Hematopoietic multipotent progenitor cell treated with erythropoietin and hydrocortisone succinate and interleukin-3 and kit ligand, for 15 days (in vitro differentiated cells): ENCODE measurements at places on chromosomes 3 and 15.

- no peak for DNase-seq
Measured at GRCh38 chr15:57890351-57890750, 175.2 kb downstream of the ALDH1A2 start.

GRCh38 chr15:56716334-56716733 lies 17.0 kb downstream of the ZNF280D start:
- DNase-seq: no peak

GRCh38 chr3:22734756-22735155 lies 468.4 kb upstream of the UBE2E2 start:
- DNase-seq: no peak

DNA sequence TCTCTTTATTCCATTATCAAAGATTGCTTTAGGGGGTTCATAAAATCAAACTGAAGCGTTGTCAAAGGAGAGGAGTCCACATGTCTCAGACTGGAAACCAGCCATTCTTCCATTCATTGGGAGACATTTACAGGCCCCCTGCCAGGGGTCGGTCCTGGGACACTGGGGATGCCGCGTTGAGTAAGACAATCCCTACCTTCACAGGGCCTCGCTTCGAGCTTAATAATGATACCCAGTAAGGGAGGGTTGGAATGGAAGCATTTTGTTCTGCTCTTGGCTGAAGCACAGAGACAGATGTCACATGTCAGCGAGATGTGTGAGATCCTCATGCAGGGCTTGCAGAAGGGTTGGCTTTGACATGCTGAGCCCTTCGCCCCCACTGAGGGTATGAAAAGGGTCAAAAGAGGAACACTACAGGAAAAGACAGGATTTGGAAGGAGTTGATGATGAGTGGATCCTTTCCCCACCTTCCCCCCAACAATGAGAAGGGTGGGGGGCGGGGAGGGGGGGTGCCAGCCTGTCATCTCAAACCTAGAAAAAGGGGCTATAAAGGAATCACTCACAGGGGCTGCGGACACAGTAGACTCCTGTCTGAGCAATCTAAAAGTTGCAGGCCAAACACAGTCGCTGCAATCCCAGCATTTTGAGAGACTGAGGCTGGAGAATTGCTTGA lies 25.6 kb upstream of the ARL8B start:
- DNase-seq: no peak

DNA sequence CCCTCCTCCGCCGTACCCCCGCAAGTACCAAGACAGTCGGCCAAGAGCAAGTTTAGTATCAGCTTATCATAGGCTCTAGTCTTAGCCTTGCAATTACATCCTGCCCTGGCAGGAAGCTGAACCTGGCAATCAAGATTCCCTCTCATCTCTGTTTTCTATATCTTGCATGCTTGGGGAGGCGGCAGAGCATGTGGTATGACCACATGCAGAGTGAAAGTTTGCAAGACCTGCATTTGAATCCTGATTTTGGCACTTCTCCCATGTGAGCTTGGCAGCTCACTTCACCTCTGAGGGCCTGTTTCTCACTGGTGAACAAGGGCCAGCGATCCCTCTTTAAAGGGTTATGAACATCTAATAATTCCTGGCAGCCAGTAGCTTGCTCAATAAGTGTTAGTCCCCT lies 106.1 kb upstream of the FRMD4B start:
- no peak for DNase-seq

DNA sequence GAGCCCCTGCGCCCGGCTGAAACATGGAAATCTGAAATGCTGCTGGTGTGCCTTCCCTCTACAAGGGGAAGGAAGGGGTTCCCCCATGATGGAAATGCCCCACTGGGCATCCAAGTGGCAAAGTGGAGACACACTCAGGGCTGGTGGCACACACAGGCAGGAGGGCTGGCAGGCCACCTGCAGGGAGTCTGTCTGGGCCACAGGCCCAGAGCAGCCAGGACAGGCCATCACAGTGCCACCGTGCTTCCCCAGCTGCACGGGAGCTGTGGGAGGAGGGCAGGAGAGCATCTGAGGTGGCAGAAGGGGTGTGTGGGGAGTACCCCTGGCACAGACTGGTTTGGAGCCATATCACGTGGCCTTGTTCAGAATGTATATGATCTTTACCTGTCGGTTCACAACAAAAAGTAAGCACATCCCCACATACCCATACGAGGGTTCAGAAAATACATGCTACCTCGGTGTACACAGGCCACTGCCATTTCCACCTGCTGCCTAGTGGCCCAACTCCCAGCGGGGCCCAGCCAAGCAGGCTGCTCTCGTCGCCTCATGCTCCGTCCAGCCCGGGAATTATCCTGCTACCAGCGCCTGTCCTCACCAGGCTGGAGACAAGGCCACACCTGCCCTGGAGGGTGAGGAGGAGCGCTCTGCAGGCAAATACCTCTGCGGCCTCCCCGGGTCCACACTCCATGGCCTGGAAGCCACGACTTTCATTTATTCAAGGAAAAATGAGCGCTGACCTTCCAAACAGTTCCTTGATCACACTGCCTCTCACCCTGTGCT lies 22.6 kb upstream of the DUSP7 start:
- DNase-seq: no peak

- no peak for DNase-seq
Measured at GRCh38 chr15:44726568-44727484, 9.5 kb upstream of the TRIM69 start.

DNA sequence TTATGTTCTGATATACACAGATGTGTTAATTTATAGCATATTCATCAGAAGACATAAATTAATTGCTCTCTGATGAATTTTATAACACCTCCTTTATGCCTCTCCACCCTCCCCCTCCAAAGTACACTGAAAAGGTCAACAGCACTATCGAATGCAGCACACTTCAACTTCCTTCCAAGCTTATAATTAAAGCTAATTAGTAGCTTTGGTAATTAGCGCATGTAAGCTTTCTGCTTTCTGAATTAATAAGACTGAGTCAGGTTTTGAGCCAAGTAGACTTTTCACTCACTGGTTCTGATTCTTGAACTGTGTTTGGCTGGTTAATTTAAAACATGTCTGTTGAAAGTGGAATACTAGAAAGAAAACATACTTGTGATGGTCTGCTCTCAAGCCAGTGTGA lies 760.8 kb upstream of the CFAP20DC start:
- no peak for DNase-seq

GRCh38 chr3:8962226-8962861 lies 928 bp downstream of the RAD18 start:
- DNase-seq: no peak

- no peak for DNase-seq
Measured at GRCh38 chr3:105827959-105828358, 40.9 kb downstream of the CBLB start.

DNA sequence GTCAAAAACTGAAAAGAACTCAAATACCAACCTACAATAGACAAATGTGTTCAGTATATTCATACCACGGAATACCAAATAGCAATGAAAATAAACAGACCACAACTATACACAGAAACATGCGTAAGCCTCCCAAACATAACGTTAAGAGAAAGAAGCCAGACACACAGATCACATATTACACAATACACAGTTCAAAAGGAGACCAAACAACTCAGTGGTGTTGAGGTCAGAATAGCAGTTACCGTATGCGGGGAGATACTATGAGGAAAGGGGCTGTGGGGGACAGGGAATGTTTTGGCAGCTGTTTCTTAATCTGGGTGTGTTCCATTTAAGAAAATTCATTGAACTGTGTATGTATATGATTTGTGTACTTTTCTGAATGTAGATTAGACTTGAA lies 6.6 kb downstream of the OSBPL10 start:
- DNase-seq: no peak

DNA sequence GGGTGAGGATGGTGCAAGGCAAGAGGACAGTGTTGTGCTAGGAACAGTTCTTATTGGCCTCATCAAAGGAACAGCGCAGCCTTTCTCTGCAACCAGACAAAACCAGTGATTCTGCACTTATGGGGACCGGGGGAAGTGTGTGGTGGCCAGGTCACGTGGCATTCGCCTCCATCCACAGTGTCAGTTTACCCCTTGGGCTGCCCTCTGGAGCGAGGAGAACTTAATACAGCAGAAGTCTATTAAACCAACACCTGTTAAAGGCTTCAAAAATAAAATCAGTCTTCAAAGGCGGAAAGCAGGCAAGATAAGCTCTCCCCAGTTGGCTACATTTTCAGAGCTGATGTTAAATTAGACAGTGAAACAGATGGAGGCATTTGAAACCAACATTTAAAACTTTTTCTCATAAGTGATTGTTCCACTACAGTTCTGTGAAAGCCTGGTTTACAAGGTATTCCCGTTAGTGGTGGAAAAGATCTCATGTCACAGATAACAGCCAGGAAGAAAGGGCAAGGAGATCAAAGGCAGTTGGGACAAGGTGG lies 75.2 kb downstream of the LRIG1 start:
- no peak for DNase-seq

GRCh38 chr15:47609693-47610092 lies 107.6 kb upstream of the SEMA6D start:
- DNase-seq: no peak

GRCh38 chr15:35330048-35330695 lies 215.8 kb downstream of the DPH6 start:
- DNase-seq: no peak

DNA sequence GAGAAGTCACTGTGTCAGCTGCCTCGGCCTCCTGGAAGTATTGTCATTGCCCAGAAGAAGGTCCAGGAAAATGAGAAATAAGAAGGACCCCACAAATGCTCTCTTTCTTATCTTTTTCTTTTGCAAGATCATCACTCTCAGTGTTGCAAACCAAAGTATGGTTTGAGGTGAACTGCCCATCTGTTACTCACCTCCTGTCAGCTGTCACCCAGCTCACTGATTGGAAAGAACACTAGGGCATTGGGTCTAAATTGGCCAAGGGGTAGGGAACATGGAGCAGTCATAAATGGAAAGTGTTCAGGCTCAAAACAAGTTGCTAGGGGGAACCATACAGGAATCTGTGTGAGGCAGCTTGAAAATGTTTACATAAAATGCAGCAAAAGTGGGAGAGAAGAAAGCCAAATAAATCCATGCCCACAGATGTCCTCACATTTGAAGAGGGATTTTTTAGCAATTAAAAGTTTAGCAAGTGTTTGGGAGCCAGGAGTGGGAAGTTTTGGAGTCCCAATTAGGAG lies 431.2 kb upstream of the THBS1 start:
- DNase-seq: no peak

DNA sequence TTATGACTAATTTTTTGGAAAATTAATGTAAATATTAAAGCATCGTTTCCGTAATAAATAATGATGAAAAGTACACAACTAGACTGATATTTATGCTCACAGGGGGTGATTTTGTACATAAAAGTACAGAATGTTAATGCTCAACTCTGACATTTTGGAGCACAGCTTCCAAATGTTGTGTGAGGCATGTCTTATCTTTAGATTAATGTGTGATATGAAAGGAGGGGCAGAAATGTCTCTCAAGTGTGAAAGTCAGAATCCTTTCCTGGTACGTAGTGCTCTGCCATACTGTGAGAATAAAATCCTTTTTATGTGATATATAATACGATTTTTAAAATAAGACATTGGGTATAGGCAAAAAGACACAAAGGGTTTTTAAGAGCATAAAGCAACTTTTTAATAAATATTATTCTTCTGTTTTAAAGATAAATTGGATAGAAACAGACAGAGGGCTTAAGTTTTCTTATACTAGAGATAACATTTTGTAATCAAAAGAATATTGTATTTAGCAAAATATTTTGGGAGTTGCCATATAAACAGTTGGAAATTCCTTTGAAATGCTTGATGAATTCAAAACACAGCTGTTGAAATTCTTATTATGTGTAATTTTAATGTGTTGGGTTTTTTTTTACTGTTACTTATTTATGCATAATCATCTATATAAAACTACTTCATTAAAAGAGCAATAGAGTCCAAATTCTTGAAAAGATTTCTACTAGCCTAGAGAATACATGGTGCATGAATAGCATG lies 389.7 kb downstream of the RAP2B start:
- DNase-seq: no peak

DNA sequence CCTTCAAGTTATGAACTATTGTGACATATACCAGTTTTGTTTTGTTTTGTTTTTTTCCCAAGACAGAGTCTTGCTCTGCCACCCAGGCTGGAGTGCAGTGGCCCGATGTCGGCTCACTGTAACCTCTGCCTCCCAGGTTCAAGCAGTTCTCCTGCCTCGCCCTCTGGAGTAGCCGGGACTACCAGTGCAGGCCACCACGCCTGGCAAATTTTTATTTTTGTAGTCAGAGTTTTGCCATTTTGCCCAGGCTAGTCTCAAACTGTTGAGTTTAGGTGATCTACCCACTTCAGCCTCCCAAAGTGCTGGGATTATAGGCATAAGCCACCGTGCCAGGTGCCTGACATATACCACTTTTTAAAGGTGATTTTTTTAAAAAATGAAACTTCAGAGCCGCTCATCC lies 74.6 kb downstream of the ARRDC4 start:
- DNase-seq: no peak

- DNase-seq: no peak
Measured at GRCh38 chr3:135368316-135368715, 573.3 kb downstream of the EPHB1 start.

GRCh38 chr15:34122771-34123183 lies 20.9 kb downstream of the PGBD4 start:
- DNase-seq: no peak

DNA sequence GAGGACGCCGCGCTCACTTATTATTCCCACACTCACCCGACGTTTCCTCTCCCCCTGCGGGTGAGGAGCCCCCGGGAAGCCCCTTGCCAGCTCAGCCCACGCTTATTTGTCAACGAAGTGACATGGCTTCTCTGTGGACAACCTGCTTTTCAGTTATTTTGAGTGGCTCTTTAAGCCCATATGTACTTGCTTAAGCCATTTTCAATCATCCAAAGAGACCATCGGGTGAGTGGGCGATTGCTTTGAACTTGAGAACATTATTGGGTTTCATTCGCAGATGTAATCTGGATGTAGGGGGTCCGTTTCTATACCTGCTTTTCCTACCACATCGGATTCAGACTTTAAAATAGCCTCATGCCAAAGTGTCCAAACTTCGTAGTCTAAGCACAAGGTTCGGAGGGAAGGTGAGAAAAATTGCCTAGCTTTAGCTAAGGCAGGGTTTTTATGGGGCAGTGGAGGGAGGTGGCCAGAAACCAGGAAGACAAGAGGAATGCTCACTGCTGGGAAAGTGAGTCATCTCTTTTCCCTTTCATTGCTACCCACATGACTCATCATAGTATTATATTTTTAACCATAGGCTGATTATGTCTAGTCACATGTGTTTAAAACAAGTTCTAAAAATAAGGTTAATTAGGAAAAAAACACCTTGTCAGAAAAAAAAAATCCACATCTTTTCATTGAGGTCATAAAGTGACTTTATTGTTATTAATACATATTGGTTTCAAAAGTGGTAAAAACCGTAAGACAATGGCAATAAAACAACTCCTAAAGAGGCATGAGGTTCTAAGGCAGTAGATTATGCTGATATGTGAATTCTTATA lies 773.1 kb upstream of the NR2F2 start:
- DNase-seq: no peak

- DNase-seq: no peak
Measured at GRCh38 chr15:69809421-69809820, 288.3 kb downstream of the TLE3 start.

DNA sequence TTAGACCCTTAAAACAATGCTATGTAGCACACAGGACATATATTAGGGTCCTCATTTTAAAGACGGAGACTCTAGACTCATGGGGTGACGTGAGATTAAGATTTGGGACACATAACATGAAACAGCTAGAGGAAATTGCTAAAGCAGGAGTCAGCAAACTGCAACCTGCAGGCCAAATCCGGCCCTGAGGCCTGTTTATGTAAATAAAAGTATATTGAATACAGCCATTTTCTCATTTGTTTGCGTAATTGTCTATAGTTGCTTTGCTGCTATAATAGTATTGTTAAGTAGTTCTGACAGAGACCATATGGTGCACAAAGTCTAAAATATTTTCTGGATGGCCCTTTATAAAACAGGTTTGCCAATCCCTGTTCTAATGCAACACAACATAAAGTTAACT lies 115.5 kb downstream of the TMCO5A start:
- DNase-seq: no peak

- no peak for DNase-seq
Measured at GRCh38 chr3:129936757-129937156, 37.8 kb upstream of the TRH start.
